ENCODE measurements at places on chromosomes 6 and 20.

GRCh38 chr6:1380625-1381427 lies 8.6 kb upstream of the FOXF2 start:
- no peak for DNase-seq

DNA sequence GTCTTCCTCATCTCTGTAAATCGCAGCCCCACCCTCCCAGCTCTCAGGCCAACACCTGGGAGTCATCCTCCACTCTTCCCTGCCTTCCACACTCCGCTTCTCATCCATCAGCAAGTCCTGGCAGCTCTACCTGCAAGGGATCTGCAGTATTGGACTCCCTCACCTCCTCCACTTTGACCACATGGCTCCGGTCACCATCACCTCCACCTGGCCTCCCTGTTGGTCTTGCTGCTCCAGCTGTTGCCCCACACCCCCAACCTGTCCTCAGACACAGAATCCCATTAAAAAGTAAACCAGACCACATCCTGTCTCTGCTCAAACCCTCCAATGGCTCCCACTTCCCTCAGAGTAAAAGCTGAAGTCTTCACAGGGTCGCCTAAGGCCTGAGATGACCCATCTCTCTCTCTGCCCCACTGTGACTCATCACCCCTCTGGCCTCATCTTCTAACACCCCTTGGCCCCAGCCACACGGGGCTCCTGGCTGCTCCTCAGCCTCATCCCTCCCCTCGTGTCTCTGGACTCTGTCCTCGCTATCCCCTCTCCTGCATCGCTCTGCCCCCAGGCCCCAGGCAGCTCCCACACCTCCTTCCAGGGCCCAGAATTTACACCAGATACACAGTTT lies 185.1 kb upstream of the SULF2 start:
- no peak for DNase-seq

- no peak for DNase-seq
Measured at GRCh38 chr6:100203400-100203799, 209.4 kb upstream of the MCHR2 start.

- peak; percentile 51 for DNase-seq
Measured at GRCh38 chr6:119348096-119348747, 1.3 kb downstream of the MAN1A1 start.

GRCh38 chr20:31951530-31952453 lies at the start of gene PDRG1:
PDRG1 (minus strand) TSS chr20:31952046; CDS start chr20:31951961, 85 bp downstream.
- DNase-seq: peak; percentile 99

DNA sequence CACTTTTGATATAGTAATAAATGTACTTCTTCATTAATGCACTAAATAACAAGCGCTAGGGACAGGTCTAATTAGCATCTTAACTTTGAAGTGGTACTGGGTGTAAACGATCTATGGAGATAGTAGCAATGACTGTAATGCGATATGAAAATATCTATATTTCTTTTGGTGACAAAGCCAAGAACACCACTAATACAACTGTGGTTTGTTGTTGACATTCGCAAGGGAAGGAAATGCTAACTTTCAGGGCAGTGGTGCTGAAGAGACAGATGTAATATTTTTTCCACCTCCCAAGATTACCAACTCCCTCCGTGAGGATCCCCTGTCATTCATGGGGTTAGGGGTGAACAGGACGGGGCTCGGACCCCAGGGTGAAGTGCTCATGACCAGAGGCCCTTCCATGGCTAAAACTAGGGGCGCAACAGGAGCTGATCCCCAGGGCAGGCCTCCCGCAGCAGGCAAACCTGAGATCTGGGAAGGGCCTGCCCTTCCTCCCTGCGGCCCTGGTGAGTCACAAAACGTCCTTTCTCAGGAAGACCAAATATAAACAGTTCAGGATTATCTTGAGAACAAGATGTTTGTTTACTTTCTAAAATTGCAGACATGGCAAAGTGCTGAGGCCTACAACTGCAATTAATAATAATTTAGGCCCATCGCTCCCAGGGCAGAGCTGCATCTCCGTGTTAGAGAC lies 65.0 kb upstream of the TOX2 start:
- peak; percentile 9 for DNase-seq

- DNase-seq: no peak
Measured at GRCh38 chr6:119620846-119621555, 271.4 kb upstream of the MAN1A1 start.

- no peak for DNase-seq
Measured at GRCh38 chr6:140001821-140002341, 627.4 kb upstream of the CITED2 start.

DNA sequence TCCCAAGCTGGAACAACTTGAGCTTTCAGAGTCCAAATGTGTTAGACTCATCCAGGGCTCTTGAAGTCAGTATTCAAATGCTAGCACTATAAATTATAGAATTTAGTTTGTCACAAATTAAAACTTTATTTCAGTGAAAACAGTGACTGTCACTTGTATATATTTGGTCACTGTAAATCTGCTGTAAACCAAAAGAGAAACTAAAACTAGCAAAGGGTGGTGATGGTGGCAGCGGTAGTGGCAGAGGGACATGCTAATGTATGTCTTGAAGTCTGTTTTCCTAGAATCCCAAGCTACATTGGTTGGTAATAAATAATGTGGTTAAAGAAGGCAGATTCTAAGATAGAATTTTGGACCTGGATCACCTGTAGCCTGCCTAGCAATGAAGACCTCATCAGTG lies 140.4 kb upstream of the CENPW start:
- DNase-seq: no peak

GRCh38 chr6:142802124-142802523 lies 142.9 kb downstream of the HIVEP2 start:
- peak; percentile 55 for DNase-seq

- DNase-seq: no peak
Measured at GRCh38 chr20:6744805-6745204, 22.7 kb upstream of the BMP2 start.

DNA sequence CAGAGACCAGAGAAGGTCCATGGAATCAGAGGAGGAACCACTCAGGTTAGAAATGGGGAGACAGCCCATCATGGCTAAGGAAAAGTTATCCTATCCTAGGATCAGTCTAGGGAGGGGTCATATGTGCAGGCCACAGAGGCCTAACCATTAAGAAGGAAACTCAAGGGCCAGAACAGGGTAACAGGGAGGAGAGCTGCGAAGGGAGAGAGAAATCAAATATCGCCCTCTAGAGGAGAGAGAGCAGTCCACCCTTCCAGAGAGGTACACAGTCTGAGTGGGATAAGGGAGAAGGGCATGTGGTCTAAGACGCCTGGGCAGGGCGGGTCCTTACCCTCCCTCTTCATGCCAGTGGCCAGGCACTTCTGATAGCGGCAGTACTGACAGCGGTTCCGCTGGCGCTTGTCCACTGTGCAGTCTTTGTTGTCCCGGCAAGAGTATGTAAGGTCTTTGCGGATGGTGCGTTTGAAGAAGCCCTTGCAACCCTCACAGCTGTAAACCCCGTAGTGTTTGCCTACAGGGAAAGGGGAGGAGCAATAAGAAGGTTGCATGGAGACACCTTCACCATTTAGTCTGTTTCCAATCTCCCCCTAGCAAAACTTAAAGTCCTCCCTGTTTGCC lies 2.9 kb downstream of the RXRB start:
- DNase-seq: no peak

- DNase-seq: no peak
Measured at GRCh38 chr20:39136798-39137197, 174.7 kb downstream of the DHX35 start.

DNA sequence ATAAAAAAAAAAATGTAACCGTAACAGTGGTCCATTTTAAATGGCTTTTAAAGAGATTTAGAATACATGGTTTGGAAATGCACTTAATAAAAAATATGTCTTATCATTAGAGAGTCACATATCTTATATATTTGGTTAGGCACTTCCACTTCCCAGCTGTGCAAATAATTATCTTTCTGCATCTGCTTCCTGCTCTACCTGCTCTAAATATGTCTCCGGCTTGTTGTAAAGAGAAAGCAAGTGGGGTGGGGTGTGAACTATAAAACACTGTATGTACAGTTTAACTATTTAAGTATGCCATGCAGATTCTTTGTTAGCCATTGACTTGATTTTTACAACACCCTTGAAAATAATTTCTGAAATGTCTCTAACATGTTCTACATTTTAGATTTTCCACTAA lies 106.3 kb downstream of the NKAIN2 start:
- DNase-seq: no peak

- no peak for DNase-seq
Measured at GRCh38 chr6:119205911-119206618, 127.6 kb upstream of the FAM184A start.

DNA sequence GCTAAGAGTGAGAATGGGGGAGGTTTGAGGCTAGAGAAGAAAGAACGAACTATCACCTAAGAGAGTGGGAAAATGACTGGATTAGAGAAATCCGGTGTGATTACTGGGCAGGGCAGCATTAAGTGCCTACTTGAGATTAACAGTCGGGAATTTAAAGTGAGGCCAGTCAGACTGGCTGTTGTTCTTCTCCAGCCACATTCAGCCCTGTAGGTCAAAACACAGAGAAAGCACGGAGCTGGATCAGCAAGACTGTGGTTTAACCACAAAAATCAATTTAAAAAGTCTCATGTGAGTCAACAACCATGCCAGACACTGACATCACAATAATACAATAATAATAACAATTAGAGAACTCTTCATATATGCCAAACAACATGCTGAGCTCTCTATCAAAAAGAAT lies 301.9 kb upstream of the SGK1 start:
- DNase-seq: no peak

- DNase-seq: no peak
Measured at GRCh38 chr6:169918239-169918953, 167.0 kb downstream of the ERMARD start.

- DNase-seq: no peak
Measured at GRCh38 chr20:9082741-9083140, 13.9 kb downstream of the PLCB4 start.

DNA sequence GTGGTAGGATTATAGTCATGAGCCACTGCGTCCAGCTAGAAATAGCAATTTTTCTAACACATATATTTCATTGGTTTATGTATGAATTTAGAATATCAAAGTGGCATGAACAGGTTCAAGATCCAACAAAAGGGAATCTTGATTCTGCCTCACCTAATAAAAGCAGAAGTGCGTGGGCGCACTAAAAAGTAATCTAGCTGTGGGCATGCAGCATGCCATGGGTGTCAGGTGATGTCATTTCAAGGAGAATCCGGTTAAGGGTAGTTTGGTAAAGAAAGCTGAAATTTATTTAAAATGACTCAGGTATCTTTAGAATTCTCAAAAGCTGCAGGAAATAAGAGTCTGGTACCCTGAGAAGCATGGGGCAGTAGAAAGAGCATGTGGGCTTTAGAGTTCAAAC lies 17.6 kb downstream of the LRRN4 start:
- DNase-seq: no peak

DNA sequence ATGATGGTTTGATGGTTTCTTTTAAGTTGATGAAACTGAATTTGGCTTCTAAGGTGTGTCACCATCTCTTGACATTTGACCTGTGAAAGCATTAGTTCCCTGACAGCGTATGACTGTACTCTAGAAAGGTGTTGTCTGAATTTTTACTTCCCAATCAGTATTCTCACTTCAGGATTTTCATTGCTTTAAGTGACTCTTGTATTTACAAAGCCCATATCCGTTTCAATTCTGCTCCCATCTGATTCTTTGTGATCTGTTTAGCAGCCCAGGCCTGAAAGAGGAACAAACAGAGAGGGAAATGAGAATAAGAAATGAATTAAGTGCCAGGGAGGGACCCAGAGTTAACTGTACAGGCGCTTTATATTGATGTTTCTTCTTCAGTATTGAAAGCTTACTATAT lies 73.7 kb downstream of the FARS2 start:
- no peak for DNase-seq

DNA sequence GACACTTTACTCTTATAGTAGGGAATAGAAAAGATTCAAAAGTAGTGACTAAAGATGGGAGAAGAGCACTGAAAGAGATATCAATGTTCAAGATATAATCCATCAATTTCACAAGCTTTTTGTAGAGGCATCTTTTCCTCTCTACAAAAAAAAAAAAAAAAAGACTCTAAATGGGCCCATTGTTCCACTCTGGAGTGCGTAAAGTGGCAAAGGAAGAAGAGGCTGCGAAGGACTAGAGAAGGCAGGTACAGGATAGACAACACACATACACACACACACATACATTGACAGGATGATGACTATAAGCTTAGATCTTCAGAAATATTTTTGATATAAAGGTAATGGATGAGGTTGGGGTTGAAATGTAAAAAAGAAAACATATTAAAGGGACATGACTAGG lies 157.6 kb downstream of the HIVEP2 start:
- DNase-seq: no peak

GRCh38 chr6:166653639-166653941 lies 26.5 kb upstream of the RPS6KA2 start:
- DNase-seq: no peak

GRCh38 chr20:19658137-19658536 lies 99.9 kb upstream of the RIN2 start:
- DNase-seq: no peak

DNA sequence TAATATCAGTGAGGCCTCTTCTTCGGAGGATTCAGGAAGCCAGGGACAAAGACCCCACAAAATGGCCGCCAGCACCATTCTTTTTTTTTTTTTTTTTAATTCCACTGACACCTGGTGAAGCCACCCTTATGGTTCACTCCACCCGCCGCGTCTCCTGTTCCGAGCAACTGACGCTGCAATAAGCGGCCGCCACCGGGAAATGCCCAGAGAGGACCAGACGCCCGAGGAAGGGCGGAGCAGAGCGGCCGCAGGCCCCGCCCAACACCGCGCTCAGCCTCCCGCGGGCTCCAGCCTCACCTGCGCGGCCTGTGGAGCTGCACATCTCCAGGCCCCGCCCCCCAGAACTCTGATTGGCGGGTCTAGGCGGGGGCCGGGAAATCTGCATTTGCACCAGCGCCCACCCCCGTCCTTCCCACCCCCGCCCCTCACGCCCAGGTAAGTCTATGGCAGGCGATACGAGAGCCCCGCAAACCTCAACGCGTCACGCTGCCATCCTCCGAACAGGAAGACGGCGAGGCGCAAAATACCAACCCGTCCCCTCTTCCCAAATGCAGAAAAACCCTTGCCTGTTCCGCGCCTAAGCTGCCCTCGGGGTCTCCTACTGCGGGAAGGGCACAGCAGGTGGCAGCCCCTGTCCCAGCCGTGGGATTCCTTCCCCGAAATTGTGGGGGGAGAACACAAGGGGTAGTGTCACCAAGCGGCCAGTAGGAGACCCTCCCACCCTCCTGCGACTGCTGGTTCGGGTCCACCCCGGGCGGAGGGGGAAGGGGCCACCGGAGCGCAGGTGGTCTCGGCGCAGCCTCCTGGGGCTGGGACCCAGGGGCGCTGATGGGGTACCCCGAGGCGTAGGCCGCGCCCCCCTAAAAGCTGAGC lies 960 bp downstream of the ATP9A start:
- DNase-seq: peak; percentile 41

GRCh38 chr20:50151034-50151743 lies 2.3 kb downstream of the PEDS1 start:
- no peak for DNase-seq

DNA sequence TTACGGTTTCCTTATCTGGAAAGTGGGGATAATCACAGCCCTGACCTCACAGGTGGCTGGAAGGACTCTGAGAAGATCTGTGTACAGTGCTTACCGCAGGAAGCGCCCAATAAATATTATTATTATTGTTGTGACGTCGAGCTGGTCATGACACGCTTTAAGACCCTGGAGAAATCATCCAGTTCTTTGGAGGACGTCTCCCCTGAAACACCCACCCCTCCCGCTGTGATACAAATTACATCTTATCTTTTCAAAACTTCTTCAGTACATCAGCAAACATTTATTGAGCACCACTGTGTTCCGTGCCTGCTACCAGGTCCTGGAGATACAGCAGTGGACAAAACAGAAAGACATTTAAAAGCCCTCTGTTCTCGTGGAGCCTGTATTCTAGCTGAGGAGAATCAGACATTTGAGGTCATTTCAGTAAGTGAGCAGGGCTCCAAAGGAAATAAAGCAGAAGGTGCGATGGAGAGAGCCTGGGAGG lies 118.7 kb downstream of the CEBPB start:
- DNase-seq: no peak
